ENCODE measurements at places on chromosomes 16 and 17. TPM values are rescaled to one million over a fixed set of nuclear protein-coding genes. Genes with fewer than 3 reads are reported as not detected.

Gene FDXR
- total RNA-seq = 19.0 TPM

Gene SLC16A11
- total RNA-seq = 0.43 TPM

Gene DNAH3
- 4.3 TPM for total RNA-seq

Gene ASPA
- 0.42 TPM for total RNA-seq

Gene TMEM235
- not detected for total RNA-seq

Gene AGRP
- total RNA-seq = not detected

Gene AKTIP
- total RNA-seq = 127 TPM

Gene KCNJ18
- not detected for total RNA-seq

Gene FNDC8
- not detected for total RNA-seq

Gene KRTAP2-2
- total RNA-seq = not detected

Gene GFAP
- total RNA-seq = not detected

Gene FOXC2
- not detected for total RNA-seq

Measured in Caco-2 (cell line).